Neural crest cell (in vitro differentiated cells): ENCODE measurements at places on chromosomes 12 and 14. TPM values are rescaled to one million over a fixed set of nuclear protein-coding genes. Genes with fewer than 3 reads are reported as not detected.
A peak's percentile ranks its signal among the peaks of the same experiment; 100 is the strongest.

C1RL gene
- 12.8 and 15.3 TPM in 2 replicates for total RNA-seq

ZNF664 gene
- 156 and 167 TPM in 2 replicates for total RNA-seq

SCAF11 gene
- 113 and 114 TPM in 2 replicates for total RNA-seq

TPH2 gene
- total RNA-seq: 0.09 and 0.23 TPM in 2 replicates

CELA1 gene
- total RNA-seq: not detected in 2 replicates

ASCL1 gene
- total RNA-seq: 4.3 and 5.1 TPM in 2 replicates

EMP1 gene
- total RNA-seq: 0.30 and 0.68 TPM in 2 replicates

FBRSL1 gene
- total RNA-seq: 118 and 121 TPM in 2 replicates

NEUROD4 gene
- total RNA-seq: 6.9 and 7.3 TPM in 2 replicates

CLEC1B gene
- total RNA-seq: not detected in 2 replicates

DNA sequence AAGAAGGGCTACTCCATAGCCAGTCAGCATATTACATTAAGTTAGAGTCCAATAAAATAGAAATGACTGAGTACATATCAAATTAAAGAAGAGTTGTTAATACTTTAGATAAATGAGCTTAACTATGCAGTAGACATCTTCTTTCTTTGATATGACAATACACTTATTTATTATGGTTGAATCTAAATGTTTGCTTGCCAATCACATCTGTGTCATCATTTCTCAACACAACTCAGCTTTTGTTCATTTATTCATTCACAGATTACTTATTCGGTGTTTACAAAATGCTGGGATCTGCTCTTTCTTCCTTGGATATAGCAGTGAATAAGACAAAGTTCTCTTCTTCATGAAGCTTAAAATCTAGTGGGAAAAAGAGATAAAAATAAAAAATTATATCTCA, 614.6 kb upstream of the ATP2B1 start:
- DNase-seq: no peak

- no peak for DNase-seq
Measured at GRCh38 chr14:57632649-57633048, 139.0 kb upstream of the CCDC198 start.

- DNase-seq: no peak
Measured at GRCh38 chr14:104212206-104213095, 74.1 kb downstream of the KIF26A start.

- no peak for DNase-seq
Measured at GRCh38 chr12:67681105-67681778, 32.7 kb downstream of the DYRK2 start.

- no peak for DNase-seq
Measured at GRCh38 chr14:30162066-30162465, 234.4 kb upstream of the PRKD1 start.

- DNase-seq: no peak
Measured at GRCh38 chr12:49984476-49985359, 12.0 kb downstream of the AQP6 start.

DNA sequence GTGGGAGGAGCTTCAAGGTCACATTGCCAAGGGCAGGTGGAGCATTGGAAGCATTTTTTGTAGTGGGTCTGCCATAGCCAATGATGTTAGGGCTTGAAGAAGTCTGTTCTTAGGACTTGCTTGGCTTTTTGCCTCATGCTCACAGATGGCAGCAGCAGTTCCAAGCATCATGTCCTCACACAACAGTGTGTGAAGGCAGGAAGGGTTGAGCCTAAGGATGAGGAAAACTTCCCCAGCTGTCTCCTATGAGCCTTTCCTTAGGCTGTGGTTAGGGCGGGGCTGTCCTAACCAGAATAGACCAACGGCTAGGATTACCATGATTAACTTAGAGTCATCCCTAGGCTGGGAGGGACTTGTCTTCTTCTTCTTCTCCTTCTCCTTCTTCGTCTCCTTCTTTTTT, 76.2 kb upstream of the KCNA1 start:
- DNase-seq: no peak

DNA sequence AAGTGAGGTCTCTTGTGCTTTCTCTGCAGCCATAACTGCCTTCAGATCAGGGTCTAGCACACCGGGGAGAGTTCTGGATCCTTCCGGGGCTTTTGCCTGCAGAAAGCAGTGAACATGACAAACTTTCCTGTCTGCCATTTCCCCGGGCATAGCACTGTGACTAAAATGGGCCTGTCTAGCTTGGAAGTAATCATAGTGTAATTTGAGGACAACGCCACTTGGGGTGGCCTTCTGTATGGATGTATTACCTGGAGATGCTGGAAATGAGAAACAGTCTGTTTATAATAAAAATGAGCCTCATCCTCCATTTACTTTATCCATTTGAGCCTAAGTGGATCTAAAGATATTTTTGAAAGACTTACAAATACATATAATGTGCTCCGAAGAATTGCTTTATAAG, 453.7 kb downstream of the VRK1 start:
- no peak for DNase-seq

- DNase-seq: no peak
Measured at GRCh38 chr14:55384536-55384935, 27.1 kb downstream of the ATG14 start.

DNA sequence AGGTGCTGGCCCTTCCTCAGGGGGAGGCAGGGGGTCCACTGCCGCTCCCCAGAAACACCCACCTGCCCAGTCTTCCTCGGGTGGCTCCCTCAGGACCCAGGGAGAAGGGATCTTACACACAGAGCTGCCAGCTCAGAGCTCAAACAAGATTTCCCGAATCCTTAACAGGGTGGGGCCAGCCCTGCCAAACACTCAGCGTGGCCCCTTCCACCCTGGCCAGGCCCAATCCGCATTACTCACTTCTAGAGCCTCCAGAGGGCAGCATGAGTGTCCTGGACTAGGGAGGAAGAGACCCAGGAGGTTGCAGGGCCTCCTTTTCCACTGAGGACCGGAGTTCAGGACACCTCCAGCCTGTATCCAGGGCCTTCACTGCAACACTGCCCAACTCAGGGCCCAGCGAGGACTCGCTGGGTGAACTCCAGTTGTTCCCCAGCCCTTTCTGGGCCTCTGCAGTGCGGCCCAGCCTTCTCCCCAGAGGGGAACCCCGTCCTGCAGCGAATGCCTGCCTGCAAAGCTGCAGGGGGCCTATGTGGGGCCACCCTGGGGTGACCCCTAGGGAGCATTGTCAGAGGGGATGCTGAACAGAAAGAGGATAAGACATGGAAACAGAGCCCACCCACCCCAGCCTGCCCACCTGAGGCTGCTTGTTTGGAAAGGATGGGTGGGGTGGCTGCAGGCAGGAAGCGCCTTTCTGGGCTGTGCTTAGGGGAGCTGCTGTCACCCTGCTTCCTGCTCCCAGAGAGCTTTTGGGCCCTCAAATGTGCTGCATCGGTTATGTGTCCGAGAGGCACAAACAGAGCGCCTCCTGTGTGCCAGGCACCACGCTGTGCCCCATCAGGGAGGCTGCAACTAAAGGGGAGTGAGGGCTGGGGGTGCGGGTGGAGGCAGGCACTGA, 43.8 kb downstream of the CCNK start:
- no peak for DNase-seq

GRCh38 chr12:45034861-45035265, 16.0 kb downstream of the DBX2 start:
- DNase-seq: peak; percentile 12

GRCh38 chr12:104792570-104792969, 165.5 kb downstream of the SLC41A2 start:
- DNase-seq: no peak

DNA sequence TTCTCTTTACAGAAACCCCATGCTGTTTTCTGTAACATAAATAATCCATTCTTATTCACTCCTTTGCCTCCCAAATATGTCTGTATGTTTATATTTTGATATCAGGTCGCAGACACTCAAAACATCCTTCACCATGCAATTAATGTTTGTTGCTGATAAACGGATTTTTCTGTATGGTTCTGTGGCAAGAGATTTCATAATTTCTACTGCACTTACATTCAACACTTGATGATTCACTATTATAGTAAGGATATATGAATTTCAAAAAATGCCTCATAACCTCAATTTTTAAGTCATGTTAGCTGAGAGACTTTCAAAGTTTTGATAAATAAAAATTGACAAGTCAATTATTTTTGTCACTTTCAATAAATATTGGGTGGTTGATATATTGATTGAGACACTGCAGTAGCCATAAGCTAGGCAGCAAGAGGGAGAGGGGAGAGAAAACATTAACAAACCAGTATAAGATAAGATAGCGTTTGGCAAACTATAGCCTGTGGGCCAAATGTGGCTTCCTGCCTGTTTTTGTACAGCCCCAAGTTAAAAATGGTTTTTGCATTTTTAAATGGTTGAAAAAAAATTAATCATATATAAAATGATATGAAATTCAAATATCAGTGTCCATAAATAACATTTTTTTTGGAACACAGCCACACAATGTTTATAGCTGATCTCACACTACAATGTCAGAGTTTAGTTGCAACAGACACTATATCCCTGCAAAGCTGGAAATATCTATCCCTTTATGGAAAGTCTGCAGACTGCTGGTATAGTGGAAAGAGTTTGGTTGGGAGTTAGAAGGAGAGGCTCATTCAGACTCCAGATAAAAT, 18.3 kb downstream of the ALDH6A1 start:
- no peak for DNase-seq

DNA sequence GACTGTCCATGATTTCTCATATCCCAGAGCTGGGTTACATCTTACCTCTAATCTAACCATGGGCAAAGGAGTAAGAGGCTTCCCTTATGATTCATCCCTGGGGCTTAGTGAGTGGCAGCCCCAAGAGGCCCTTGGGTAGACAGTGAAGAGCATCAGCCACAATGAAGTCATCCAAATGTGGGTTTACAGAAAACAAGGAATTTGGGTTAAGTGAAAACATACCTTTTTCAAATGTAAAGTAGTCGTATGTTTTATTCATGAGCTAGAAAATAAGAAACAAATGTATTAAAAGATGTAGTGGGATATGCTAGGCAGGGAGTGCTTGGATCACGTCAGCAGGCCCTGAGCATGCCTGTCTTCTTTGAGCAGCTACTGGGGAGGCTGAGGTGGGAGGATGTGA, 54.0 kb upstream of the ELK3 start:
- no peak for DNase-seq

DNA sequence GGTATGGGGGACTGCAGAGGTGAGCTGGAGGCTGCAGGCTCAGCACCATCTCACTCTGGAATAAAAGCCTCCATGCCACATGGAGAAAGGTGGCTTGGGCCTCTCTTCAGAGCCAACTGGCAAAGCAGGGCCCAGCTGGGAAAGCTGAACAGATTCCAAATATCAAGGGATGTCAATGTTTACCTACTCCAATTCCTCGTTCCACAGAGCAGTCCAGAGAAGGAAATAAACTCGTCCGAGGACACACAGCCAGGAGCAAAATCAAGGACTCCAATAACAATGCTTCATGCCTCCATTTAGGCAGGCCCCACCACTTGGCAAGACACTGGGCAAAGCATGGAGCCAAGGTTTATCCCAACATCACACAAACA, 36.3 kb upstream of the PNMA1 start:
- no peak for DNase-seq

- DNase-seq: no peak
Measured at GRCh38 chr12:7096979-7097378, 4.7 kb upstream of the C1R start.

DNA sequence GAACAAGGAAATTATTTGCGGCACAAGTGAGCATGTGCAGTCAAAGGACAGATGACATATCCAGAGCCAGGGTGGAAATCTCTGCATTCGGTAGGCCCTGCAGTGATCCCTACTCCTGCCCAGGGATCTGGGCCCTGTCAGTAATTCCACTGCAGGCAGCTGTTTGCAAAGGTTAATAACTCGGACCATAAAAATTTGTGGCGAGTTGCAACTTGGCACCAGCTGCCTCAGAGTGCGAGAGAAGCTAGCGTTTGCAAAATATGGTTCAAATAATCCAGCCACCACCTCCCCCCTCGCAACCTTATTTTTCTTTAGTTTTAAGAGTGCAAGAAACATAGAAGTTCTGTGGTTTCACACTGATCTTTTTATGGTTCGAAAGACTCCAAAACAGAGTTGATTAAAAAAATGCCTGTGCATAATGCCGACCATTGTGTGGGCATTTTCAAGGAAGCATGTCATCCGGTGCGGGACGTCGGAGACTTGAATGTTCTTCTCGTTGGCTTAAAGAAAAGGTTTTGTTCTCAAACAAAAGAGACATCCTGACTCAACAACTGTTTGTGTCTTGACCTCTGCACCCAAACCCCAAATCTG, 224.5 kb downstream of the BCL11B start:
- no peak for DNase-seq

DNA sequence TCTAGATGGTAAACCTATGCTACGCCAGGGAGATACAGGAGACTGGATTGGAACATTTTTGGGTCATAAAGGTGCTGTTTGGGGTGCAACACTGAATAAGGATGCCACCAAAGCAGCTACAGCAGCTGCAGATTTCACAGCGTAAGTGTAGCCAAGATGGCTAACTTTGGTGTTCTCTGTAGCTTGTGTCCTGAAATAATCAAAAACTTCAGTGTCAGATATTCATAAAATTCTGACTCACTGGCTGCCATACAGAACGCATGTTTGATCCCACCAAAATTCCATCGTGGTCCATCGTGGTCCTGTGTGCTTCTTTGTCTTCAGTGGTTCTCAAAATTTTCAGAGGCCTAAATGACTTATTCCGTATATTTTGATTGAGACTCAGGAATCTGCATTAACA, 1.3 kb downstream of the STRAP start:
- DNase-seq: no peak

- DNase-seq: peak; percentile 21
Measured at GRCh38 chr14:76375947-76376404, at the start of gene ESRRB. ESRRB (plus strand) TSS chr14:76376137; CDS start chr14:76376402, 265 bp downstream.

- no peak for DNase-seq
Measured at GRCh38 chr12:80291108-80291754, 152.8 kb upstream of the PTPRQ start.

GRCh38 chr12:57046947-57047890, 2.7 kb downstream of the MYO1A start:
- DNase-seq: no peak

- DNase-seq: no peak
Measured at GRCh38 chr14:46651526-46652144, at the start of gene RPL10L. RPL10L (minus strand) TSS chr14:46651781; CDS start chr14:46651736, 45 bp downstream.
